Chondrocyte (in vitro differentiated cells): ENCODE measurements at places on chromosomes 6 and 20. TPM values are rescaled to one million over a fixed set of nuclear protein-coding genes. Genes with fewer than 3 reads are reported as not detected.
A peak's percentile ranks its signal among the peaks of the same experiment; 100 is the strongest.

GRCh38 chr6:21398741-21399325 lies 194.7 kb upstream of the SOX4 start:
- no peak for DNase-seq

DNA sequence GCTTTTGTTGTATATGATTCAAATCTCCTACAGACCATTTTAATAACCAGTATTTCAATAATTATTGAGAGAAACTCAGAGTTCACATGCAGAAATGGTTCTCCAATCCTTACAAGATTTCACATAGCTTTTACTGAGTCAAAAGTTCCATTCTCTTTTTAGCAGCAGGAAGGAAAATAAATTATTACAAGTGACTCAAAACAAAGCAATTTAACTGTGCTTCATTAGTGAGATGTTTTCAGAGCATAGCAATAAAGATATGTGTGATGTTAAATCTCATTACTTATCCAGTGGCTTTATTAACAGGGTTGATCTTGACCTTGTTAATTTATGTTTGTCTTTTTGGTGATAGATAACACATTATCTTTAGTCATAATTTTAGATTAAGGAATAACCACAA lies 22.0 kb downstream of the KIF13A start:
- no peak for DNase-seq

- DNase-seq, result no peak
Measured at GRCh38 chr20:10984294-10984693, 310.5 kb upstream of the JAG1 start.

The EPPIN gene
- total RNA-seq, result not detected in 3 replicates

The CLPSL2 gene
- total RNA-seq, result not detected in 3 replicates

GRCh38 chr6:4281341-4282293 lies 146.2 kb upstream of the ECI2 start:
- DNase-seq, result no peak

The MROH8 gene
- total RNA-seq, result 2.5 to 6.1 TPM (median 2.8 TPM) in 3 replicates

The OPRM1 gene
- total RNA-seq, result not detected in 3 replicates

GRCh38 chr20:31833130-31833930 lies 12.1 kb downstream of the FOXS1 start:
- DNase-seq, result no peak

DNA sequence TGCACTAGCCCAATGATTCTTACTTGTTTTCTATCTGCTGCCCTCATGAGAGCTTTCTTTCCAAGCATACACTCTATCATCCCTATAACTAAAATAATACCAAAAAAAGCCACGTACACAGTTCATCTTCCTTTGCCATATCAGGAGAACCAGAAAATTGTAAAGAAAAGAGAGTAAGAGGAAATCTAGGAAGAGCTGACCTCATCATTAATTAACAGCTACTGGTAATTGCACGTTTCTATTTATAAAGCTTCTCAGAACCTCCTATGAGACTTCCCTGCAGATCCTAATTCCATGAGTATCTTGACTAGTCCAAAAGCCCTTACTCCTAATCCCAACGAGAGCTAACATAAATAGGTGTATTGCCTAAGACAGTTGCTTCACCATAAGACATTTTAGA lies 191.5 kb upstream of the RNF217 start:
- DNase-seq, result no peak

DNA sequence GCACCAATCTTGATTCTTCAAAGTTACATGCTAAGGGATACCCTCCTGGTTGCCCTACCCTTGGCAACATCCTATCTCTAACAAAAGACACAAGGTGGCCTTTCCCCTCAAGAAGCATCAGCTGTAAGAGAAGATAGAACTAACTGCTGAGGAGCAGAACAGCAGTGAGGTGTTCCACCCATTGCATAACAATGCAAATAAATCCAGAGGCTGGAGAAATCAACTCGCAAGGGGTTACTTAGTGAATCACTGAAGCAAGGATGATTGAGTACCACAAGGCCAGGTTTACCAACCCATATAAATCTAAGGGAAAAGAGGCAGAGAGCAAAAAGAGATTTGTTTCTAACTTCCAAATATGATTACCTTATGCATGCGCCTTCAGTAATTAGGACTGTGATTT lies 36.7 kb downstream of the F13A1 start:
- DNase-seq, result no peak

- DNase-seq, result no peak
Measured at GRCh38 chr20:36017048-36017951, 48.9 kb downstream of the CNBD2 start.

- DNase-seq, result no peak
Measured at GRCh38 chr20:44497761-44498160, 22.1 kb downstream of the TTPAL start.

DNA sequence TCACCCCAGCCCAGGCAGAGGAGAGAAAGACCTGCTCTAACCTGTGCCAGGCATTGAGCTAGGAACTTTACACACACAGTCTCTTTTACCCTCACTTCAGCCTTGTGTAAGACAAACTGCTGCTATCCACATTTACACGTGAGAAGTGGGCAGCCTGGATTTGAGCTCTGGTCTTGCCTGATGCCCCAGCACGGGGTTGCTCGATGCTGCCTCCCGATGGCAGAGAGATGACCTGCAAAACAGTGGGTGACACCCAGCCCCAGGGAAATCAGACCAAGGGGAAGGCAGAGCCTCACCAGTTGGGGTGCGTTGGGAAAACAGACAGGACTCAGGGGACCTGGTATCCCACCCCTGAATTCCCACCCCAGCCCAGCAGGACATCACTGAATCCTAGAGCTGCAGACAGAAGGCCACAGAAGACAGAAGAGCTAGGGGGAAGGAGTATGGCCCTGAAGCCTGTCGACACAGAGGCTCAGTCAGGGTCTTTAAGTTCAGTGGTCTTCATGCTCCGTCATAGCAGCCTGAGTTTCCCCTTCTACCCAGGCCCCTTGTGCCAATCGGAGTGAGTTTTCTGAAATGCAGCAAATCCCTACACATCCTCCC lies 990 bp downstream of the BPI start:
- DNase-seq, result no peak

- no peak for DNase-seq
Measured at GRCh38 chr6:100549406-100550167, 84.9 kb upstream of the SIM1 start.

DNA sequence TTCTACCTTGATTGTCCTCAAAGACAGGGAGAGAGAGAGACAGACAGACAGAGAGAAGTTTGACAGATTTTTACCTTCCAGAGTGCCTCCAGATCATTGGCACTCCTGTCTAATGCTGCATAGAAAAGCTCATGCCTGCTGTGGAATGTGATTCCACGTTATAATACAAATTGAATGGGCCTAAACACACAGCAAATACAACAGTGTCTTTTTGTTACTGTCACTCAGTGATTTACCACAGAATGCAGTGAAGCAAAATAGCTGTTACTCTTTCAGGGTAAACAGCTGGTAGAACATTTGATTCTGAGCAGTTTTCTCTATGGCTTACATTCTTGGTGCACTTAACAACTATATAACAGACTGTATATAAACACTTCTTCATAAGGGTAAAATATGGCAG lies 558.7 kb downstream of the LMBRD1 start:
- DNase-seq, result no peak

DNA sequence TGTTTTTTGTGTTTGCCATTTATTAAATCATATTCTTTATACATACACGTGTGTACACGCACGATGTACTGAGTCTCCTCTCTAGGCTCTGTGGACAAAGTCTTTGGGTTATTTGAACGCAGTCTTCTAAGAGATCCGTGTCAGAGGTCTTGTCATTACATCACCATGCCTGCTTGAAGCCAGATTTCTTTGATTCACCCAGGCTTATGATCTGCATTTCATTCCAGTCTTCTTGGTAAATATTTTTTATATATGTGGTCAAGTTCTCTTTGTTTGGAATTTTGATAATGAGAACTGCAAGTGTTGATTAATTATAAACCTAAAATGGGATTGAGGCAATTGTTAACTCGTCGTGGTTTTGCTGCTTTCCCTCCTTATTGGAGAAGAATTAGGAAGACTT lies 34.6 kb downstream of the KCNS1 start:
- DNase-seq, result no peak

The LINC00237 gene
- total RNA-seq, result not detected in 3 replicates

The EFCAB8 gene
- total RNA-seq, result 0.32 to 0.67 TPM (median 0.51 TPM) in 3 replicates

GRCh38 chr6:131038597-131039344 lies 24.3 kb downstream of the EPB41L2 start:
- no peak for DNase-seq

The EYA2 gene
- total RNA-seq, result 0.23 to 0.32 TPM in 2 of 3 replicates, not detected in the other

DNA sequence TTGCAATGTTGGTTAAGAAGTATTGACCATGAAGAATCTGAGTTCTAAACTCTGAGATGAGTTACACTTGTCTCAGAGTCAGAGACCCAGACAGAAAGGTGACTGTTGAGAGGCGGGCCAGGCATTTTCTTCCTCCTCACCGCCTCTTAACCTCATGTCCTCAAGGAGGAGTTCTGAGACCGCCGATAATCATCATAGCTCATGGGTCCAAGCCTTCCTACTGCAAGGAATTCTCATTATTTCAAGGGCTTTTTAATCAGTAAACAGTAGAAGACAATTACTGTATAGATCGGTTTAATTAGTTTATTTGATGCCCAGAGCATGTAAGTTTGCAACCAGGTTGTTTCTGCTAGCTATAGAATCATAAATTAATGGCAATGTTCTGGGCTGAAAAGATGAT lies 382.4 kb upstream of the MMS22L start:
- no peak for DNase-seq

- DNase-seq, result no peak
Measured at GRCh38 chr6:21870076-21870730, 276.7 kb downstream of the SOX4 start.

DNA sequence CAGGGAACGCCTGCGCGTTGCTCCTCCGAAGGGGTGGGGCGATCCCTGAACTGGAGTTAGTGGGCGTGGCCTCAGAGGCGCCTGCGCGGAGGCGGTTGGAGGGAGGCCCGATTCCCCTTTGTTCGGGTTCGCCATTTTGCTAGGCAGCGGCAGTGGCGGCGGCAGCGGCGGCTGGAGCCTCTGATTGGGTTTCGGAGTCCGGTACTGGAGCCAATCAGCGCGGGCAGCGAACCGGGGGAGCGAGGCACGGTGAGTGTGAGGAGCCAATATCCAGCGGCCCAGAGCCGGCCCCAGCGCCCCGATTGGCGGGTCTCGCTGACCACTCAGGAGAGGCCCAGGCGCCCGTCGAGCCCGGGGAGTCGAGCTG lies at the start of gene NFYA:
Gene NFYA (plus strand): TSS at position 139 of the 367 bp plus-strand sequence. CDS start 6,116 bp downstream, outside the sequence.
- DNase-seq, result no peak

DNA sequence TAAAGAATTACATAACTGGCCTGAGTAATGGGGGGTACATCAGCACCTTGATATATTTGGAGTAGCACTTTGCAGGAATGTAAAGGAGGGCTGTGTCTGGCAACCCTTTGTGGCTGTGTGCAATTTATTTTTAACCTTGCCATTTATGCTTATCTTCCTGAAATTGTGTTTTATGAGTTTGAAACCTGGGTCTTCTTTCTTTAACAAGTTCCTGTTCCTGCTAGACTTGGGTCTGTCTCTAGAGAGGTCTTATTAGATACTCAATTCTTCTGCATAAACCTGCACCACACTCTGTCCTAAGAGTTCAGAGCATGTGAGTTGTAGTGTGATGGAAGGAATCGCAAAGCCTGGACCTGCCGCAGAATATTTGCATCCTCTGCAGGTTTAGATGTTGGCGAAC lies 181.0 kb downstream of the JARID2 start:
- no peak for DNase-seq

- peak; percentile 97 for DNase-seq
Measured at GRCh38 chr20:43583982-43584432, 6.7 kb upstream of the IFT52 start.
